Right lung (tissue), 10 donors: ENCODE measurements at places on chromosomes 1 and 21. TPM values are rescaled to one million over a fixed set of nuclear protein-coding genes. Genes with fewer than 3 reads are reported as not detected.

Gene CLDN14
- not detected for polyA plus RNA-seq

- DNase-seq: peak; percentile 30
Observed at GRCh38 chr1:81834921-81835698, 34.4 kb downstream of the ADGRL2 start.

- DNase-seq: no peak
Observed at GRCh38 chr1:81225789-81226602, 574.7 kb upstream of the ADGRL2 start.

GRCh38 chr1:44822131-44822701, 13.9 kb downstream of the BTBD19 start:
- no peak for DNase-seq

DNA sequence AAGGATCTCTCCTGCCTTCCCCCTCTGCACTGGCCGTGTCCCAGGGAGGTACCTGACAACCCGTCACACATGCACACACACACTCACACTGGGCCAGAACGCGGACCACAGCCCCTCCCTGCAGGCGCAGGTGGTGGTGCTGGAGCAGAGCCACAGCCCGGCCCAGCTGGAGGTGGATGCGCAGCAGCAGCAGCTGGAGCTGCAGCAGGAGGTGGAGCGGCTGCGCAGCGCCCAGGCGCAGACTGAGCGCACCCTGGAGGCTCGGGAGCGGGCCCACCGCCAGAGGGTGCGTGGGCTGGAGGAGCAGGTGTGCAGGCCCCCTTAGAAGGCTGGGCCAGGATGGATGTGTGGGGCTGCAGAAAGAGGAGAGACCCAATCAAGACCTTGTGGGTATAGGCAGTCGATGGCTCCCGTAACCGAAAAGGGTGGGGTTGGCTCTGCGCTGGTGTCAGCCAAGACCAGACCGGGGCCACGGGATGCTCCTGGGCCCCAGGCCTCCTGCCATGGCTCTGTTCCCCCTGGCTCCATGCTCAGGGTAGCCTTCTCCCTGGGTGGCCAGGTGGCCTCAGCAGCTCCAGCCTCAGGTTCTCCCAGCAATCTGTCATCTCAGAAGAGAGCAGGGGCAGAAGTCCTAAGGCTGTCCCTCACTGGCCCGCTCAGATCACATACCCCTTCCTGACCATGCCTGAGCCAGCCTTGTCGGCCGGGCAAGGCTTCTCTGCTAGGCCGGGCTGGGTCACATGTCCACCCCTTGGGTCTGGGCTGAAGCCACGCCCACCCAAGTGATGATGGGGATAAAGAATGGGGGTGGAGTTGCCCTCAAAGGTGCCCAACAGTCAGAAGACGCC, 8.9 kb downstream of the MFAP2 start:
- DNase-seq: no peak

- DNase-seq: no peak
Observed at GRCh38 chr1:46804926-46805325, 6.1 kb downstream of the CYP4B1 start.

GRCh38 chr1:45687754-45688740, at the start of gene TMEM69:
Gene TMEM69 (plus strand): TSS chr1:45688181. CDS start chr1:45691069, 2,888 bp downstream.
- peak; percentile 86 for DNase-seq

GRCh38 chr1:31427322-31427721, 14.3 kb downstream of the SERINC2 start:
- DNase-seq: no peak

Gene CA6
- polyA plus RNA-seq: not detected

DNA sequence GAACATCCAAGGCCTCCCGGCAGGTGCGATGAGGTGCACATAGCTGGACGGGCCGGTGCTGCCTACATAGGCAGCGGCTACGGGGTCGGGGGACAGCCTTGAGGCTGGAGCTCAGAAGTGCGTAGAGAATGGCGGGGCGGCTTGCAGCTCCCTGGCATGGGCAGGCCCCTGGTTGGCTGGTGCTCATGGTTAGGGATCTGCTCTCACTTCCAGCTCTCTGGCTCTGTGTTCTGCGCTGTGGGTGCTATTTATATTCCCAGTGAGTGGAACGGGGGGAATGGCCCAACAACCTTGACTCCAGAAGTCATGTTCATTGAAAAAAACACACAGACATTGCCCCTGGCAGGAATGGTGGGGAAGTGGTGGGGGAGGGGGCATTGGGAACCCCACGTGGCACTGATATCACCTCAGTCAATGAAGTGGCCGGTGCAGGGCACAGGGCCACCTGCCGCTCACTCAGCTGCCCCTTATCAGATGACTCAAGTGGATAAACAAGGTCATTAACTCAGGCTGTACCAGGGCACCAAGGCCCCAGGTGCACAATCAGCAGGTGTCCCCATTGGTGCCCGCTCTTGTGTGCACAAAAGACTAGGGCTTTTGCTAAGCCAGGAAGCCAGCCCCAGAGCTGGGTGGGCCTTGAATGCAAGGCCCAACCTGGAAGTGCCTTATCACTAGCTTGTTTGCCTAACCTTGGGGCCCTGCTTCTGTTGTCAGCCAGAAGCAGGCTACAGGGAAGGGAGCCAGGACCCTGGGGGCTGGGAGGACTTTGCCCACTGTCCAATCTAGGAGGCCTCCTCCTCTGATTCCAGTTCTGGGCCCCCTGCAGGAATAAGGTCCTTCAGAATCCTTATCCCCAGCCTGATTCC, at the start of gene NR0B2:
Gene NR0B2, minus strand, starts transcription at position 222 of the 866 bp plus-strand sequence. Its CDS starts 35 bp downstream, at position 187.
- DNase-seq: peak; percentile 67

Gene NDUFS2
- 165 TPM for polyA plus RNA-seq

Gene NUP210L
- 0.18 TPM for polyA plus RNA-seq

- no peak for DNase-seq
Observed at GRCh38 chr1:54069791-54070170, 16.4 kb downstream of the TCEANC2 start.

DNA sequence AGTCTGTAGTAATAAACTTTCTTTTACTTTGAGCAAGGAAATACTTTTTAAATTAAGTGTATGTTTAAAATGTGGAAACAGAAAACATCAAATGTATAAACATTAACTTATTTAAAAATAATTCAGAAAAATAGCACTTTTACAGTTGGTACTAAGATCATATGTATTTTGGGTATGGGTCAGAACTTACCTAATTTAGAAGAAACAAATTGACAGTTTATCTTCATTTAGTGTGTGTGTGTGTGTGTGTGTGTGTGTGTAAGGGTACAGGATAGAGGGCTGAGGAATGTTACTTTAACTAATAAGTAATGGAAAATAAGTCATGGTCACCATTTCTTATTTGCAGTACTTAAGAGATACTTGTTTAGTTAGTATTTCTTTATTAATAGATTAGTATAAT, 3.3 kb downstream of the MAN1A2 start:
- DNase-seq: no peak

Gene ERI3
- polyA plus RNA-seq: 72.7 TPM

DNA sequence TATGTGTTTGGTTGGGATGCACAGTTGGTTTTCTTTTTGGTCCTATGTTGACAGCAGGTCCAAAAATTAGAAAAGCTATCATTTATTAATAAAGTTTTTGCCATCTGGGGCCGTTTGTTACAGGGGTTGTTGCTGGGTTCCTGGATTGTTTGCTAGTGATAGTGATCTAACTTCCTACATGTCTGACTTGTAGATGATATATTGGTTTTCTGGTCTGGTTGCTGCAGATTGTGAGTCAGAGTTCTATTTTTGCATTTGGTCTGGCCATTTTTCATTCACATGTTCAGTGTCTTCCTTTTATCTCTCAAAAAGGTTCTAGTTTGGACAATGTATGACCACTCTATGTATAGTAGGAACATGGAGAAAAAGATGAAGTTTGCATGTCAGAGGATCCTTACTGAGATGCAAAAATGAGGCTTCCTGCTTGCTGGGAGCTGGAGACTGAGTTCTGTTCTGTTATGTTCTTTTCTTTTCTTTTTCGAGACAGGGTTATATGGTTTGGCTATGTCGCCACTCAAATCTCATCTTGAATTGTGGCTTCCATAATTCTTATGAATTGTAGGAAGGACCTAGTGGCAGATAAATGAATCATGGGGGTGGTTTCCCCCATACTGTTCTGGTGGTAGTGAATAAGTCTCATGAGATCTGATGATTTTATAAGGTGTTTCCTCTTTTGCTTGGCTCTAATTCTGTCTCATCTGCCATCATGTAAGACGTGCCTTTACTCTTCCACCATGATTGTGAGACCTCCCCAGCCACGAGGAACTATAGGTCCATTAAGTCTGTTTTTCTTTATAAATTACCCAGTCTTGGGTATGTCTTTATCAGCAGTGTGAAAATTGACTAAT, 4.2 kb upstream of the NVL start:
- no peak for DNase-seq

Gene NFASC
- 1.4 TPM for polyA plus RNA-seq

DNA sequence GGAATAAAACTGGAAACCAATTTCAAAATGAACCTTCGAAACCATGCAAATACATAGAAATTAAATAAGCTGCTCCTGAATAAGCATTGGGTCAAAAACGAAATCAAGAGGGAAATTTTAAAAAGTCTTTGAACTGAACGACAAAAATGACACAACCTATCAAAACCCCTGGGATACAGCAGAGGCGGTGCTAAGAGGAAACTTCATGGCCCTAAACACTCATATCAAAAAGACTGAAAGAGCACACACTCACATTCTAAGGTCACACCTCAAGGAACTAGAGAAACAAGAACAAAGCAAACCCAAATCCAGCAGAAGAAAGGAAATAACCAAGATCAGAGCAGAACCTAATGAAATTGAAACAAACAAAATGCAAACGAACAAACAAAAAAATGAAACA, 85.2 kb upstream of the CDC42BPA start:
- DNase-seq: no peak

GRCh38 chr1:27481994-27482620, 7.9 kb downstream of the WASF2 start:
- DNase-seq: no peak

Gene SPRR1A
- not detected for polyA plus RNA-seq

Gene ARTN
- polyA plus RNA-seq: 2.8 TPM

DNA sequence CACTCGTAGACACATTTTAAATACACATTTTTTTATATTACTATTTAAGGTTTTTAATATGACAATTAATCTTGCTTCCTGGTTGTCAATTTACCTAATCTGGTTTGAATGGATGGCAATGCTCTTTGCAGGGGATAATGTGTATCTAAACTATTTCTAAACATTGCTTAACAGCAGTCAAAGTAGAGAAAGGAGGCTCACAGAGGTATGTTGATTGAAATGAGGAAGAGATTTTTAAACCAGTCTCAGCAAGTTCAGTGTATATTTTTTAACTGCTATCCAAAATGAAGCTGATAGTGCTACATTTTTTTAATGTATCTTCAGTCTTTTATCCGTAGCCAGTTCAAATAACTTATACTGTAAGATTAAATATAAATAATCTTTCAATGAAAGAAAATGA, 17.4 kb downstream of the FMO1 start:
- no peak for DNase-seq

- DNase-seq: no peak
Observed at GRCh38 chr1:177981200-177981599, 11.3 kb upstream of the SEC16B start.
